ENCODE measurements at places on chromosomes 4 and X. TPM values are rescaled to one million over a fixed set of nuclear protein-coding genes. Genes with fewer than 3 reads are reported as not detected.

Gene SORCS2
- total RNA-seq: 0.67 TPM

DNA sequence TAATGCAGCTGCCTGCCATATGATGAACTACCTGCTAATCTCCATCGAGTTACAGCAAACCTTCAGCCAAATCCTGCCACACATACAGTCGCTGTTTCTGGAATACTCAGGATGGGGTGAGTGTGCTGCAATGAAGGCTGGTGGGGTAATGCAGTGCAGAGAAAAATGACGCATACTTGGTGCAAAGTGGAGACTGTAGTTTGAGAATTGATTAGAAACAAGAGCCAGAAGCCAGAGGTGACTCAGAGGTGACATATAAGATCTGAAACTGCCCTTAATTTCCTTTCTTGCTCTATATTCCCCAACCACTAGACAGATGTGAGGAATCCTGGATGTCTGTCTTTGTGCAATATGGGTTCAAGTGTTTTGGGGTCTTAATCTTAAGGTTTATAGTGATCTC, 22.0 kb downstream of the C4orf54 start:
- DNase-seq: no peak

GRCh38 chr4:41346306-41347061, 89.8 kb downstream of the UCHL1 start:
- no peak for DNase-seq

GRCh38 chrX:21949689-21950088, 9.2 kb downstream of the SMS start:
- DNase-seq: no peak
